ENCODE measurements at places on chromosomes 16 and 17. TPM values are rescaled to one million over a fixed set of nuclear protein-coding genes. Genes with fewer than 3 reads are reported as not detected.

- no peak overlapping the region for H3K4me3 ChIP-seq
- H3K27ac ChIP-seq = peak overlapping the region; percentile 69
- DNase-seq = peak; percentile 69
- peaks cover 22% of the 10 kb centered on the region for H3K36me3 ChIP-seq
- peaks cover 61% of the 10 kb centered on the region for H3K4me1 ChIP-seq
Measured at GRCh38 chr16:48537909-48538745, 71.9 kb downstream of the N4BP1 start.

- H3K4me1 ChIP-seq = no peaks in the 10 kb centered on the region
- no peak overlapping the region for H3K27ac ChIP-seq
- no peaks in the 10 kb centered on the region for H3K36me3 ChIP-seq
Measured at GRCh38 chr17:36846410-36847292, 90.6 kb upstream of the LHX1 start.

DNA sequence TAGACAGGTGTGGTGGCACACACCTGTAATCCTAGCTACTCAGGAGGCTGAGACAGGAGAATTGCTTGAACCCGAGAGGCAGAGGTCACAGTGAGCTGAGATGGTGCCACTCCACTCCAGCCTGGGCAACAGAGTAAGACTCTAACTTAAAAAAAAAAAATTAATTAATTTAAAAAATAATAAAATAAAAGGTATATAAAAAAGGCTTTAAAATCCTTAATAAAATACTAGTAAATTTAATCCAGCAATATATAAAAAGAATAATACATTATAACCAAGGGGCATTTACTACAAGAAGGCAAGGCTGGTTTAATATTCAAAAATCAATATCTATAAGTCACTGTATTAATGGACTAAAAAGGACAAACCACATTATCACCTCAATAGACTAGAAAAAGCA lies 44.8 kb upstream of the MNT start:
- H3K27ac ChIP-seq = no peak overlapping the region
- no peaks in the 10 kb centered on the region for H3K27me3 ChIP-seq
- H3K4me1 ChIP-seq = peaks cover 11% of the 10 kb centered on the region
- no peak overlapping the region for H3K4me3 ChIP-seq
- DNase-seq = no peak

The CHRNE gene
- 1.5 TPM for total RNA-seq

The PRSS33 gene
- not detected for total RNA-seq

The CLEC19A gene
- not detected for total RNA-seq

DNA sequence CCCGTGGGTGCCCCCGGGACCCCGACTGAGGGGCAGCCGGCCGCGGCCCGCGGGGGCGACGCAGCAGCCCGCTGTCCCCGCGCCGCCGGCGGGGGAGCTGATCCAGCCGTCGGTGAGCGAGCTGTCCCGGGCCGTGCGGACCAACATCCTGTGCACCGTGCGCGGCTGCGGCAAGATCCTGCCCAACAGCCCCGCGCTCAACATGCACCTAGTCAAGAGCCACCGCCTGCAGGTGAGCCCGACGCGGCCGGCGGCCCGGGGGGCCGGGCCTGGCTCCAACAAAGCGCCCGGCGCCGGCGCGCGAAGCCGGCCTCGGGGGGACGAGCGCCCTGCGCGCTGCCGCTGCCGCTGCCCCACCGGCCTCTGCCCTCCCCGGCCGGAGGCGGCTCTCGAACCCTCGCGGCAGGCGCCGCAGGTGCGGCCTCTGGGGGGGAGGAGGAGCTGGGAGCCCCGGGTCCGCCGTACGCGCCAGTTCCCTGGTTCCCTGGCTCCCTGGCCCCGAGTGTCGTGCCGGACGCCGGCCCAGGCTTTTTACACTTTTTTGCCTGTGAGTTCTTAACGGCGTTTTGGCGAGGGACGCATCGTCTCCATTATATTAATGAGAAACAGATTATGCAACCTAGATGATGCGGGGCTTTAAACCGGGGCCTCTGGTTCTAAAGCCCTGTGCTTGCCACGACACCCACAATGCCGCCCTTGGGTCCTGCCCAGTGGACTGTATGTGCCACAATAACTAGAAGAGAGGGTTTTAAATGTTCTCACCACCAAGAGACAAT lies 521 bp downstream of the ATMIN start:
- peak; percentile 20 for DNase-seq
- peak overlapping the region; percentile 77 for H3K4me3 ChIP-seq
- H3K36me3 ChIP-seq = no peaks in the 10 kb centered on the region
- no peaks in the 10 kb centered on the region for H3K27me3 ChIP-seq

DNA sequence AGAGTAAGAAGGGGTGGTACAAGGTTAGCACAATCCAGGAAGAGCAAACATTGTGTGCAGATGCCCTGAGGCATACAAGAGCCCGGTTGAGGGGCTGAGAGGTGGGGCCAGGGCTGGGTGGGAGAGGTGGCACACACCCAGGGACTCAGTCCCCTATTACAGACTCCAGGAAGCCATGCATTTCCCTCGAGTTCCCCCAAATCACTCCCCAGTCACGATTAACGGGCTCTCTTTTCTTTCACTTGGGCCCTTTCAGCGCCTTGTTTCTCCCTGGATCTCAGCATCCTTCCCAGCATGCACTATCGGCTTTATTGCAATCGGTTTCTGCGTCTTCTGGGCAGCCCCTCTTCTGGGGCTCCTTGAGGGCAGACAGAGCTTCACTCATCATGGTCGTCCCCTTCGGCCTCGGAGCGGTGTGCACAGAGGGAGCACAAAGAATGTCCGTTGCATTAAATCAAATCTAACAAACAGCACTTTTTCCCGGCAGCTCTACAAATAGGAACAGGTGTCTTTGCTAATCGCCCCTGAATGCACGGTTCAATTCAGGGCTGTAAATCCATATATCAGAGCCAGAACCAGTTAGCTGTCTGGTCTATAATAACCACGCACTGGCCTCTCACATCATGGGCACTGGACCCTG lies 184.6 kb upstream of the HSBP1 start:
- H3K27me3 ChIP-seq = no peaks in the 10 kb centered on the region
- H3K27ac ChIP-seq = no peak overlapping the region
- DNase-seq = no peak
- H3K4me1 ChIP-seq = no peaks in the 10 kb centered on the region

DNA sequence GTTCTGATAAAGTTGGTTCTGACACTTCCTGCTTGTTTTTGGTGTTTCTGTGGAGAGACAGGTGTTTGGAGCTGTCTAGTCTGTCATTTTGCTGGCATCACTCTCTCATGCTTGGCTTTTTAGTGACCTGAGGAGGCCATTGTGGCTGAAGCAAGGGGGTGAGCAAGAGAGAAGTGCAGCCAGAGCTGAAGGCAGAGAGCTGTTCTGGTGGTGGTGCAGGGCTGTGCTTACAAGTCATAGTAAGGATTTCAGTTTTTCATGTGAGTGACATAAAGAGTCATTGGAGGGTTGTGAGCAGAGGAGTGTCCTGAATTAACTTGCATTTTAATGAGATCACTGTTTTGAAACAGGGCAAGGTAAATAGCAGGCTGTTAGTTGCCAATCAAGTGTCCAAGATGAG lies 97.5 kb downstream of the CHD9 start:
- peaks cover 24% of the 10 kb centered on the region for H3K36me3 ChIP-seq
- H3K4me3 ChIP-seq = no peak overlapping the region
- no peak overlapping the region for H3K27ac ChIP-seq
- H3K27me3 ChIP-seq = no peaks in the 10 kb centered on the region
- no peak for DNase-seq
- H3K4me1 ChIP-seq = peaks cover 38% of the 10 kb centered on the region

DNA sequence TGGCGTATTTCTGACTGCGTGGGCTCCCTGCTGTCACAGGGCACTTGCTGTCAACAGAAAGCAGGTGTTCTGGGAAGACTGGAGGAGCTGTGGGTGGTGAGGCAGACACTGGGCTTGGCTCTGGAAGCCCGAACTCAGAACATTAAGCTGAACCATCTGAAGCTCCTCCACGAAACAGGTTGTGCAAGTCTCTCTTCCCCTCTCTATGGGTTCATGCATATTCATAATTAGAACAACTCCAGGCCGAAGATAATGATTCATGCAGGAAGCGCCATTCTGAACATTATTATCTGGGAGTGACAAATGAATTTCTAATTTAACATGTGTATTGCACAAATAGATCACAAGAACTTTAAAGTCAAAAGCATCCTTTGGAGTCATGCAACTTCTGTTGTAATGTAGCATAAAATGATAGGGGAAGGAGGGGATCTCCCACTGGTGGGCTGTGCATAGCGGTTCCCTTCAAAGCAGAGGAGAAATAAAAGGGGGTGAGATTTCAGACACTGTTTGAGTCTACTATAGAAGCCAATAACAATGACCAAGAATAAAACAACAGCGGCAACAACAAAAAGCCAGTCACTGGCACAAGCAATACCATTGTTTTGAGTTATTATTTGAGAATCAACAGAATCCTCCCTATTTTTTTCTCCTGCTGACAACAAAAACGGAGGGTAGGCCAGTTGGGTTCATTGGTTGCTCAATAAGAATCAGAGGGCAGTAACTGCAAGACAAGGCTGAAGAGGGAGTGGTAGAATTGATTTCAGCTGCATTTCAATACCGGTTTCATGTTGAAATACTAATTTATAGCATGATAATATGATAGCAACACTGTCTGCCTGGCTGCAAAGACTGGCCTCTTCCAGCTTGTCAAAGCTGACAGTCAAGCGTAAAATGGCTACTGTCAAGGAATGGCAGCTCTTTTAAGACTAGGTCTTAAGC lies 407.3 kb downstream of the XYLT1 start:
- H3K4me1 ChIP-seq = no peaks in the 10 kb centered on the region
- peaks cover 49% of the 10 kb centered on the region for H3K27me3 ChIP-seq
- H3K4me3 ChIP-seq = no peak overlapping the region
- H3K36me3 ChIP-seq = no peaks in the 10 kb centered on the region

The TSPAN10 gene
- 0.30 TPM for total RNA-seq

GRCh38 chr16:87324411-87325275 lies 7.5 kb upstream of the C16orf95 start:
- peaks cover 11% of the 10 kb centered on the region for H3K36me3 ChIP-seq
- H3K27ac ChIP-seq = peak overlapping the region; percentile 18
- H3K4me1 ChIP-seq = peaks cover 13% of the 10 kb centered on the region
- H3K4me3 ChIP-seq = no peak overlapping the region

- H3K4me1 ChIP-seq = no peaks in the 10 kb centered on the region
- H3K4me3 ChIP-seq = no peak overlapping the region
- H3K27ac ChIP-seq = no peak overlapping the region
- H3K27me3 ChIP-seq = peaks cover 35% of the 10 kb centered on the region
- DNase-seq = no peak
Measured at GRCh38 chr16:73190688-73191659, 143.0 kb upstream of the ZFHX3 start.

The RAP1GAP2 gene
- total RNA-seq = 63.8 TPM

DNA sequence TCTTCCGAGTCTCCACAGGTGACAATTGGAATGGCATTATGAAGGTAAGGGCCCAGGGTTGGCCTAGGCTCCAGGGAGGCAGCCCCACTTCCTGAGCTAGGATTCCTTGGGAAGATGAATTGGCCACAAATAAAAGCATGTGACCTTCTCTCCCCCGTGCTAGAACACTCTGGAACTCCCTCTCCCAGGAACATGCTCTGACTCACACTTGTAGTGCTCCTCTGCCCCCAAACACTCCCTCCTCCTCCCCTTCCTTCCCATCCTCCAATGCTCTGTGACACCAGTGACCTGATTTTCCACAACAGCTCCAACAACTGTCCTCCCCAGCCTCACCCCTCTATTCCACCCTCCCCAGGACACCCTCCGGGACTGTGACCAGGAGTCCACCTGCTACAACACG lies 16.4 kb upstream of the ABCC3 start:
- H3K4me1 ChIP-seq = peaks cover 6% of the 10 kb centered on the region
- no peak overlapping the region for H3K27ac ChIP-seq
- H3K27me3 ChIP-seq = peaks cover 31% of the 10 kb centered on the region
- H3K36me3 ChIP-seq = no peaks in the 10 kb centered on the region
- DNase-seq = no peak

DNA sequence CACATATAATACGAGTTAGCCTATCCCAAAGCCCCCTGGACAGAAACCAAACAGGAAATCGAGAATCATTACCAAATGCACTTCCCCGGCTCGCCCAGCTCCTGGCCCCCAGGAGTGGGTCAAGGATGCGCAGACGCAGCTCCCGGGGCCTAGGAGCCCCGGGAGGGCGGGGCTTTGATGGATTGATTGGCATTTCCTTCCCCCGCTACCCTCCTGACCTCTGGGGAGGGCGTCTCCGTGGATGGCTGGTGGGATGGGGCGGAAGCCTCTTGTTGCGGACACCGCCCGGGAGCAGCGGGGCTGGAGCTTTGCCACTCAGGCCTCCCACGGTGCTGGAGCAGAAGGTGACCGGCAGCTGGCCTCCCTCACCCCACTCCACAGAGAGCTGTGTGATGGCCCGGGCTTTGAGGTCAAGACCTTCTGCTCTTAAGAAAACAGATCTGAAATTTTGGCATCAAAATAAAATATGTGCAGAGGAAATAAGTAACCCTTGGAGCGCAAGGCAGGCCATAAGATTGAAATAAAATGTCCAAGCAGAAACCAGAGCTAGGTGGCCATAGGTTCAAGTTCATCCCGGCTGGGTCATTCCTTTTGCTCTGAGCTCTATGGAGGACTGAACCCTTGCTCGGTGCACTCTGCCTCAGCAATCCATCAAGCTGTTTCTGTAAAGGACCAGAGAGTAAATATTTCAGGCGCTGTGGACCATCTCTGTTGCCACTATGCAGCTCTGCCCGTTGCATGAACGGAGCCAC lies 262.3 kb downstream of the SOX9 start:
- peaks cover 48% of the 10 kb centered on the region for H3K27me3 ChIP-seq
- no peak overlapping the region for H3K4me3 ChIP-seq
- peaks cover 10% of the 10 kb centered on the region for H3K4me1 ChIP-seq
- H3K36me3 ChIP-seq = no peaks in the 10 kb centered on the region
- no peak overlapping the region for H3K27ac ChIP-seq
- DNase-seq = peak; percentile 68

GRCh38 chr17:79956853-79957252 lies 78.8 kb downstream of the TBC1D16 start:
- H3K27me3 ChIP-seq = no peaks in the 10 kb centered on the region
- no peak overlapping the region for H3K4me3 ChIP-seq
- no peaks in the 10 kb centered on the region for H3K36me3 ChIP-seq

GRCh38 chr16:63312346-63312745 lies 1276.1 kb upstream of the CDH8 start:
- H3K4me3 ChIP-seq = no peak overlapping the region
- no peaks in the 10 kb centered on the region for H3K36me3 ChIP-seq
- no peak overlapping the region for H3K27ac ChIP-seq
